Esophagus squamous epithelium (tissue), 5 donors: ENCODE measurements at places on chromosomes 1 and 21.

- DNase-seq = no peak
Observed at GRCh38 chr1:93344886-93345632, 648 bp upstream of the DR1 start.

DNA sequence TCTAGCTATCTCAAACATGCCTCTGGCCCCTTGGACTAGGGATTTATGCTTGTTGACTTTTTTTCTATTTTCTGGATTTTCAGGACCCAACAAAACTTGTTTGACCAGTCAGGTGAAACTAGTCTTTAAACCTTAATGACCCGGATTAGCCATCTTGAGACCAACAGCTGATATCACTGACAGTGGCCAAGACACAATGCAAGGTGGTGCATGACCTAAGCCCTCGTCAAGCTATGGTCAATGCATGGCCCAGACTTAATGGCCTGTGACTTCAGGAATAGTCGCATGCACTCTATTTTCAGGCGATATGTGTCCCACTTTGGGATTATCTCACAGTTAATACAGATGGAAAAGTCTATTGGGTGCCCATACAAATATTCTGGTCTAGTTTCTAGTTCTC, 190.4 kb downstream of the ZBTB18 start:
- no peak for DNase-seq

GRCh38 chr1:27357281-27358037, 9.3 kb downstream of the MAP3K6 start:
- peak; percentile 43 for DNase-seq

DNA sequence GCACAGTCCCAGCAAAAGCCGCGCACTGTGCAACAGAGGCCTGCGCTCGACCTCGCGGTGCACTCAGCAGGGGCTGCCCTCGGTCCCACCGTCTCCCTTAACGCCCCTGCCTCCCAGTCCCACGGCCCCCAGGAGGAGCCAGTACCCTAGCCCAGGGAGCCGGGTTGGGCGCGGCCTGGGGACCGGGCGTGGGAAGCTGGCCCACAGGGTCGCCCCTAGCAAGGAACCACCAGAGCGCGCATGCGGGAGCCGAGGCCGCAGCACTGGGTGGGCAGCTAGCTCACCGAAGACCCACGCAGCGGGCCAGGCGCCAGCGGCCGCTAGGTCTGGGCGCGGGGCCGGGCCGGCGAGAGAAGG, 21.6 kb upstream of the ZNF678 start:
- no peak for DNase-seq

- no peak for DNase-seq
Observed at GRCh38 chr1:204602111-204602579, 83.4 kb downstream of the LRRN2 start.

- no peak for DNase-seq
Observed at GRCh38 chr1:40318476-40318875, 1.4 kb upstream of the COL9A2 start.

DNA sequence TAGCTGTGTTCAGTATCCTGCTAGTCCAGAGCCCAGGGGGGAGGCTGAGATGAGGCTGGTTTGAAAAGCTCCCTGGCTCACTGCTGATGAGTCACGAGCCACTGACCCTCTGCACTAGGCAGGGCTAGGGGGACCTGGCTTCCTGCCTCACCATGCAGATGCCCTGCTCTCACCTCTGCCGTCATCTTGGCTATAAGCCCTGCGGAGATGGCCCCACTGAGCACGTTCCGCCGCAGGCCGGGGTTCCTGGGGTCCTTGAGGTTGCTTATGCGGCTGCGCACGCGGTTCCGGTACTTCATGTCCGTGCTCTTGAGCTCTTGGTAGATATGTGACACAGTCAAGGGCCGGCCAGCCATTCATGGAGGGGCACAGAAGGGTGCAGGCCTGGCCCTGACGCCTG, 24.1 kb upstream of the ZNF436 start:
- no peak for DNase-seq

DNA sequence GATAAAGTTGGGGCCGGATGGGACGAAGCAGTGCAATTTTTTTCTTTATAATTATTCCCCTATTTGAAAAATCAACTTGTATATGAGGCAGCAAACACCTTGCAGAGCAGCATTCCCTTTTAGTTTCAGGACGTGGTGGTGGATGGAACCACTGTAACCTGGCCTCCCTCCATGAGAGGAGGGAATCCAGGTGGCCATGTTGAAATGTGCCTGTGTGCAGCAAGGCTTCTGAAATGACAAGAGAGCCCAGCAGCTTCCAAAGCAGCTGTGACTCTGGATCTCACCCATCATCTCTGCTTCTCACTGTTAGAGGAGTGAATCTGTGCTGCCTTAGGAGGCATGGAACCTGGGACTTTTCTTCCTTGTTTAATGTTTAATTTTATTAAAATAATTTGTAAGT, 42.3 kb downstream of the NFIA start:
- DNase-seq = no peak

DNA sequence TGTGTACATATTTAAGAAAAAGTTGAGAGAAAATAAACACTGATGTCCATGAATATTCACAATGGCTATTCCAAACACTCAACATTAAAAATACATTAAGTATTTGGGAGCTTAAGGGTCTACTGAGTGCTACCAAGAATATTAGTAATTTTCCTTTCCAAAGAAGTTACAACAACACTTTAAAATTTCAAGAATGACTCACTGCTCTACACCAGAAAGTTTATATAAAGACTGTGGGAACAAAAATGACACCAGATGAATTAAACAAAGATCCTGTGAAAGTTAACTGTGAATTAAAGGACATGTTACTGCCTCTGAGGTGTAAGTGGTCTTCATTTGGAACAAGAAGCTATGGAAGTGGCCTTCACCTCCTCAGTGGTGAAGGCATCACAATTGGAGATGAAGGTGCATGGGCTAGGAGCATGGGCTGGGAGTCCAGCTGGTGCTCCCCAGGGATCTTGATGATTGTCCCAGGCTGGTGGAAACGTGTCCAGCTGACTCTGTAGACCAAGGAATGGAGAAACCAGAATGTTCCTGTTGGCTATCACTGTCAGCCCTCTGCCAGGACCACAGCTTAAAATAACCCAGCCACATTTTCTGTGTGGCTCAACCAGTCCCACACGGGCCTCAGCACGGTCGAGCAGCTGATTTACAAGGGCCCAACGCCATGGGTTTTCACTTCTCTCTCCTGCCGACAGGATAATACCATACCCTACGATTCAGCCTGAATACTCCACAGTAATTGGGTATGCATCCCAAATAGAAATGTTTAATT, 28.8 kb downstream of the TAF5L start:
- no peak for DNase-seq

- DNase-seq = no peak
Observed at GRCh38 chr1:53138991-53139884, 3.2 kb downstream of the SLC1A7 start.

DNA sequence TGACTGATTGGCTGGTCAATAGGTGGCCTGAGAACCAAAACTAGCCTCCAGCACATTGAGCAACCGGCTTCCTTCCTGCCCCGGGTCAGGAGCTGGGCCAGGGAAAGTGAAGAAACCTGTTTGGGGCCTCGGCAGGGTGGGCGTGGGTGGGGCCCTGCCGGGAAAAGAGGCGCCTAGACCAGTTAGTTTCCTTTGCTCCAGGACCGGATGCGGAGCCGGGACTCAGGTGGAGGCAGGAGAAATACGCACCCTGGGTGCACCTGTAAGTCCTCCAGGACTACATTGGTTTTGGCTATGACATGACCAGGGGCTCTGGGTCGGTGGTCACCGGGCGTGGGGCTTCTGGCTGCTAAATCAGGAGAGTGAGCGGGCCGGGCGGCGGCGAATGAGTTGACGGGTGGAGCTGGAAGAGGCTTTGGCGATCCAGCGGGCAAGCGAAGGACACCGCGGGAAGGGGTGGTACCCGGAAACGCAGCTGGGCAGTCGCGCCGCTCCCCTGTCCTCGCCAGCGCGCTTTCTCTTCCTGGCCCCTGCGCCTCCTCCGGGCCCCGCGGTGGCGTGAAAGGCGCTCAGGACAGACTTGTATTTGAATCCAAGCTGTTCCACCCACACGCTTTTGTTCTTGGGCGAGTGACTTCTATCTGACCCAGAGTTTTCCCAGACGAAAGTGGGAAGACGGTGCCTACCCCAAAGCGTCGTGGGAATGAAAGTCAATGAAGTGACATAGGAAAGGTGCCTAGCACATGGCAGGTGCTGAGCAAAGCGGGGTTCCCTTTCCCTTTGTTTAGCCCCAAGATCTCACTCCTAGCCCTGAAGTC, 30.6 kb upstream of the JUN start:
- no peak for DNase-seq

DNA sequence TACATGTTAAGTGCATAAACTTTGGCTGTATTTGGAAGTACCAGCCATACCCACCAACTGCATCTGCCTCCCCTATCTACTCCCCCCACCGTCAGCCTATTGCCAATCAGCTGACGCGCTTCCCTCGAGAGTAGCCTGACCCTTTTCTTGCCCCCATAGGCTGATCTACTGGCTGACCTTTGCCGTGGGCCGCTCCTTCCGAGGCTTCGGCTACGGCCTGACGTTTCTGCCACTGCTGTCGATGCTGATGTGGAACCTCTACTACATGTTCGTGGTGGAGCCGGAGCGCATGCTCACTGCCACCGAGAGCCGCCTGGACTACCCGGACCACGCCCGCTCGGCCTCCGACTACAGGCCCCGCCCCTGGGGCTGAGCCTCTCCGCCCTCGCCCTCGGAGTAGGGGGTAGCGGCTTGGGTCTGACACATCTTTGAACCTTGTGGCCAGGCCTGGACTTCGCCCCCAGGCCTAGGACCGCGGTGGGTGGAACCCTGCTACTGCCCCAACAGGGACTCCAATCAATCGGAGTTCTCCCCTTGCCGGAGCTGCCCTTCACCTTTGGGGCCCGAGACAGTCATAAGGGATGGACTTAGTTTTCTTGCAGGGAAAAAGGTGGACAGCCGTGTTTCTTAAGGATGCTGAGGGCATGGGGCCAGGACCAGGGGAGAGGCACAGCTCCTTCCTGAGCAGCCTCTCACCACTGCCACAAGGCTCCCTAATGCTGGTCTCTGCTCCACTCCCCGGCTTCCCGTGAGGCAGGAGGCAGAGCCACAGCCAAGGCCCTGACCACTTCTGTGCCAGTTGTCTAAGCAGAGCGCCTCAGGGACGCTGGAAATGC, 4.0 kb downstream of the GLMP start:
- no peak for DNase-seq

DNA sequence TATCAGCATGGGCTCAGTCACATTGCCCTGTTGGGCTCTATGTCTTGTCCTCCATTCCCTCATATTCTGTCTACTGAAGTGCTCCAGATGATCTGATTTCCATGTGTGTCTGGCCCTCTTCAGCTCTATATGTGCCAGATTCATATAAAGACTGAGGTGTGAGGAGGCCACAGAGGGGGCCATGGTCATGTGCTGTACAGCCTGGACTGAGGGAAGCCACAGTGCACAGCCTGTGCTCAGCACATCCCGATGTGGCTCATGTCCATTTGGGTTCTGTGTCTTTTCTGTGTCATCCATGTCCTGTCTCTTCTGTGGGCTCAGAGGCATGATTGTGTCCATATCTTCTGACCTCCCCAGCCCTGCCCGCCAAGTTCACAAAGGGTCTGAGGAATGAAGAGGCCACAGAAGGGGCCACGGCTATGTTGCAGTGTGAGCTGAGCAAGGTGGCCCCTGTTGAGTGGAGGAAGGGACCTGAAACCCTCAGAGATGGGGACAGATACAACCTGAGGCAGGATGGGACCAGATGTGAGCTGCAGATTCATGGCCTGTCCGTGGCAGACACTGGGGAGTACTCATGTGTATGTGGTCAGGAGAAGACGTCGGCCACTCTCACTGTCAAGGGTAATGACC, 97.0 kb downstream of the OBSCN start:
- DNase-seq = no peak

- no peak for DNase-seq
Observed at GRCh38 chr1:195738966-195739650, 869.1 kb downstream of the KCNT2 start.

DNA sequence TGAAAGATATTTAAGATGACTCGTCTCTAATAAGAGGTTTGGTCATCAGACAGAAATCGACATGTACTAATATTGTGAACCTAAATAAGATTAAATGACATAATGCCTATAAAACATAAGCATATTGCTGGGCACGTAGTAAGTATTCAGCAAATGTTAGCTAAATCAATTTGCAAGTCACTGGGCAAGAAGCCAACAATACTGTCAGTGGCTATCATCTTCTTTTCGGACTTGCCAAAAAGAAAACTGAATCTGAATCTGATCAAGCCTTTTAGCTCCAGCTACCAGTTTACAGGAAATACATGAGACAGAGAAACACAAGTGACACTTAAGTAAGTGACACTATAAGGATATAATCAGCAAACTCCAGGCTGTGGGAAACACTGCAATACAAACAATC, 46.0 kb downstream of the RPL5 start:
- no peak for DNase-seq

DNA sequence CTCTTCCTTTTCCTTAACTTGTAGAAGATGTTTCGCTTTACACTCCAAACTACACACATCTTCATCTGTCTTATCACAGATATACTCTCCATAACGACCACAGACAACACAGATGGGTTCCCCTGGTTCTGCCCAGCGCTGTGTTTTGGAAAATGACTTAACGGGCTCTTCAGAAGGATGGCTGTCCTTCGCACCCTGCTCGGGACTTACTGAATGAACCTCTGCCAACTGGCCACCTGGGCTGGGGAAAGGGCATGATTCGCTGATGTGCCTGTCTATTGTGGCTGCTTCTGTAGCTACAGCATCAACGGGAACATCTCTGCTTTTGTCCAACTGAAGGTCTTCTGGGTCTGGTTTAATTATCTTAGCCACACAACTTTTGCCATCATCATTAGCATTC, 3.4 kb downstream of the DDX59 start:
- no peak for DNase-seq

GRCh38 chr1:100077531-100077930, 55.2 kb downstream of the SASS6 start:
- no peak for DNase-seq

- no peak for DNase-seq
Observed at GRCh38 chr1:194658090-194658439, 1471.7 kb upstream of the B3GALT2 start.

- DNase-seq = no peak
Observed at GRCh38 chr1:225026701-225027100, 97.2 kb downstream of the DNAH14 start.

GRCh38 chr1:20139776-20140612, 871 bp downstream of the PLA2G2F start:
- no peak for DNase-seq

- no peak for DNase-seq
Observed at GRCh38 chr1:2313651-2314261, 77.6 kb downstream of the MORN1 start.

- DNase-seq = no peak
Observed at GRCh38 chr1:43549921-43550597, 19.4 kb downstream of the PTPRF start.

- no peak for DNase-seq
Observed at GRCh38 chr21:46226920-46227599, 1.5 kb downstream of the LSS start.

- no peak for DNase-seq
Observed at GRCh38 chr1:200890818-200891773, 3.6 kb upstream of the INAVA start.
